Frontal cortex (tissue), 4 donors: ENCODE measurements at places on chromosomes 13 and 19. TPM values are rescaled to one million over a fixed set of nuclear protein-coding genes. Genes with fewer than 3 reads are reported as not detected.

TEX29 gene
- total RNA-seq = not detected

SPTBN4 gene
- 23.2 TPM for total RNA-seq

PLK5 gene
- not detected for total RNA-seq

NKG7 gene
- total RNA-seq = not detected

S1PR4 gene
- total RNA-seq = 0.41 TPM

SH2D3A gene
- total RNA-seq = 0.82 TPM

CPAMD8 gene
- total RNA-seq = 4.9 TPM

ZNF568 gene
- 49.7 TPM for total RNA-seq

GPC5 gene
- total RNA-seq = 7.3 TPM

APC2 gene
- 116 TPM for total RNA-seq

SGCG gene
- 0.82 TPM for total RNA-seq

EVI5L gene
- total RNA-seq = 47.7 TPM

MBD3L3 gene
- not detected for total RNA-seq

MYO1F gene
- total RNA-seq = 1.6 TPM

LGI4 gene
- 9.0 TPM for total RNA-seq

ANGPTL8 gene
- not detected for total RNA-seq

GTPBP3 gene
- 11.8 TPM for total RNA-seq

GSX1 gene
- 0.41 TPM for total RNA-seq

CYSLTR2 gene
- 3.7 TPM for total RNA-seq

TJP3 gene
- not detected for total RNA-seq

PLIN5 gene
- total RNA-seq = 0.82 TPM

ADGRE3 gene
- not detected for total RNA-seq

ZNF837 gene
- 2.4 TPM for total RNA-seq

PRDX2 gene
- total RNA-seq = 208 TPM

RFPL4A gene
- not detected for total RNA-seq

ZNF667 gene
- total RNA-seq = 28.5 TPM

CYP4F12 gene
- 0.41 TPM for total RNA-seq

SLC17A7 gene
- 13.9 TPM for total RNA-seq

PGPEP1 gene
- total RNA-seq = 18.3 TPM

KLF1 gene
- total RNA-seq = 0.41 TPM

OR7A5 gene
- total RNA-seq = not detected

SLC5A5 gene
- total RNA-seq = 2.9 TPM

SIGLEC6 gene
- total RNA-seq = not detected

SLAIN1 gene
- total RNA-seq = 506 TPM

CRX gene
- not detected for total RNA-seq

TPTE2 gene
- 0.41 TPM for total RNA-seq

LYPD5 gene
- 2.0 TPM for total RNA-seq

SLC8A2 gene
- total RNA-seq = 25.3 TPM

GIPC1 gene
- total RNA-seq = 39.1 TPM

PSG3 gene
- total RNA-seq = not detected
